ENCODE measurements at places on chromosomes 6 and 20.

DNA sequence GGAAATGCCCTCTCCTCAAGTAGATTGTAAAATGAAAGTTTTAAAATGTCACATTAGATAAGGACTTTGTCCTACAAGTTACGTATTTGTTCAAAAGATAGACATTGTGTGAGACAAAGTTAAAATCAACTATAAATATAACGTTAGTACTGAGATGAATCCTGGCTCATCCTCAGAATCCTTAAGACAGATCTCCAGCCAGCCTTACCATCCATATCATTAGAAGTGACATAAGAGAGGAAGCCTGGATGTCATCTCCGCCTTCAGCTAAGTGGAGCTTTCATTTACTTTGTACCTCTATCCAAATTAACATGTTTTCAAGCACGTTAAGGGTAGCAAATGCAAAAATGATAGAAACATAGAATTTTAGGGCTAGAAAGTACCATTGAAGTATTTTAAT lies 59.1 kb downstream of the SCAF8 start:
- no peak for DNase-seq

GRCh38 chr6:137024237-137024990 lies 20.4 kb downstream of the IL20RA start:
- DNase-seq = no peak

DNA sequence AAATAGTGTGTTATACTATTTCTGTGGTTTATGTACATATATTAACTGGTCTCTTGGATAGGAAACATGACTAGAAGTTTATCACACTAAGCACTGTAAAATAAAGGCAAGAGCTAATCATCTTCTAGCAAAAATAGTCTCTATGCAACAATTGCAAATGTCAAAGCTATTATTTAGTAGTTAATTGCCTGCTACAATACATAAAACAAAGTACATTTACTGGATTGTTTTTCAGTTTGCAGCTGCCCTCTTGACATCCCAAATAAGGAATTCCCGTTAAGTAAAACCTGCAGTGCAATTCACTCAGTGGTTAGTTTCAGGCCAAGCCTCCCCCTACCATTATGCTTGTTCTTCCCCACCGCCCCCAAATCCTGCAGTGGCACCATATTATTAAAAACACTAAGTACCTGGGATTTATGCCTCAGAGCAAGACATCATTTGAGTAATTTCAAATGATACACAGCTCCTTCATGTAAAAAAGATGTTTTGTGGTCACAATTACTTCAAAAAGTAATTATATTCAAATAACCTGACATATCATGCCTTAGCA lies 1.6 kb upstream of the ATP5F1E start:
- DNase-seq = no peak

DNA sequence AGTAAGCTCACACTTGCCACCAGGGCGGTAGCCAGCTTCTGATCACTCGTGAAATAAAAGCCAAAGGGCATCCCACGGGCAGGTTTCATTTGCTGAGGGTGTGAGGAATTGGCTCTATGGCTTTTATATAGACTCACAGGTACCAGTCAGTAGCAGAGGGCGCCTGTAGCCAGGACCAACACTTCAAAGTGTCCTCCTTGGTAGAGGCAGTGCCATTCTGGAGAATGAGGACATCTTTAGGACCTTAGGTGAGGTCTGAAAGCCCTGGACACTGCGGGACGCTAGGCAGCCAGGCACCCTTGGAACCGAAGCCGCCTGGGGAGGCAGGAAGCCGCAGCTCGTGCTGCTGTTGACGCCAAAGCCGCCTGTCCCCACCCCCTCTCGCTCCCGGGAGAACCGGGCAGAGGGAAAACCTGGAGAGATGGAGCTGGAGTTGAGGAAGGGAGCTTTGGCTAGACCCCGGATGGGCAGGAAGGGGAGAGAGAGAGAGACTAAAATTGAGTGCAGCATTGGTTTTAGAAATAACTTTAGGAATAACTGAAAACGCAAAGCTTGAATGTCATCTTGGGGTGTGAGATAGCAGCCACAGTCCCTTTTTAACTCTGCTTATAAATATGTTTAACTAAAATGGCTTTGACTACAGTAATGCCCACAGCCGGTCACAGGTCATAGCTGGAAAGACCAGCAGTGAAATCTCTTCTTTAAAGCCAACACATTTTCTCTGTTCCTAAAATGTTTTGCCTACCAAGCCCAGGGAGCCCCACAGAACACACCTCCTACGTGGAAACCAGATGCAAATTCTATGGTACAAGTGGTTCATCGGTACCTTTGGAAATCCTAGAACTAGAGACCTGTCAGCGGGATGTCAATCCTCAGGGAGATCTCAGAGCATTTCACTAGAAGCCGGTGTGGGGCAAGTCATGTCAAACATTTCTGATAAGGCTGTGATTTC lies 128.5 kb upstream of the CDYL start:
- peak; percentile 16 for DNase-seq

DNA sequence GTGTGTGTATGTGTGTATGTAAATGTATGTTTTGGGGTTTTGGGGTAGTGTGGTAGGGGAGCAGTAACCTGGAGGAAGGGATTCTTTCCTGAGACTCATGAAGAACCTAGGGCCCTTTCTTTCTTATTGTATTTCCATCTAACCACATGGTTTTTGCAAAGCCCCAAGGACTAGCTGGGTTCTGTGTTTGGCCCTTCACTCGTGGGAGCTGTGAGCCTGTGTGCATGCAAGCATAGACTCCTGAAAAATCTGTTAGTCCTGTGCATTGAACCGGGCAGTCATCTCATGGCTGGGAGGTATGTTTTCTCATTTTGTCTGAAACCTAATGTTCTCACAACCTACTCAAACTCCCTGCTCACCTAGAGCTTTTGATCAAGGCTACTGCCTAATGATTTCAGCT lies 219.1 kb downstream of the PHACTR1 start:
- no peak for DNase-seq

DNA sequence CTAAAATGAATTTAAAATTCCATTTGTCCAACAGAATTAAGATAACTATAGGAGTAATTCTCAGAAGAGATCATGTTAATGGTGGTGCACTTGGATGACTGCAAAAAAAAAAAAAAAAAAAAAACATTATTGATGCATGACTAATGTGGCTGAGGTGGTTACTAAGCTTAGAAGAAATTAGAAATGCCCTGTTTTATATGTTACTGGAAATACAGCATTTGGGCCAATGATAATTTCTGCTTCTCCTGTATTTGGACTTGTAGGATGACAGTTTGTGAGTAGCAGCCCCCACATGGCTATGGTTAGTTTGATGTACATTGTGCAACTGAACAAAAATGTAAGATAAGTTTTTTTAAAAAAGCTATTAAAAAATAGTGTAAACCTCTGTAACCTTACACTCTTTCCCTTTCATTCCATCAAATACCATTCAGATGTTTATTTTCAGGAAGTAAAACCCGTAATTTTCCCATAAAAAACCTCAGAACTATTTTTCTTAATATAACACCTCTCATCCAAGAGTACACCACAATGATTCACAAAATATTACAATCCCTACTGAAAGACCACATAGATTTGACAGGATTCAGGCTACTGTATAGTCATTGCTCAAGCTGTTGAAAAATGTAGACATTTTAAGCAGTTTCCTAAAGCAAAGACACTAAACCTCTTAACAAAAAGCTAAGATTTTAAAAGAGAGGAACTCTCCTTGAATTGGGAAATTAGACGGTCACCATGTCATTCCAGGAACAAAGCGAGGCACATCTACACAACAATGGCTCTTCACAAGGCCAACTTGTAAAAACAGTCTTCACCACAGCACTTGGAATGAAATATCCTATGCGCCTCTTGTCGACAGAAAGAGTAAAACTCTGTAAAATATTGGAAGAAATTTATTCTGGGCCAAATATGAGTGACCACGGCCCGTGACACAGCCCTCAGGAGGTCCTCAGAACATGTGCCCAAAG lies 83.0 kb downstream of the WDR27 start:
- no peak for DNase-seq

DNA sequence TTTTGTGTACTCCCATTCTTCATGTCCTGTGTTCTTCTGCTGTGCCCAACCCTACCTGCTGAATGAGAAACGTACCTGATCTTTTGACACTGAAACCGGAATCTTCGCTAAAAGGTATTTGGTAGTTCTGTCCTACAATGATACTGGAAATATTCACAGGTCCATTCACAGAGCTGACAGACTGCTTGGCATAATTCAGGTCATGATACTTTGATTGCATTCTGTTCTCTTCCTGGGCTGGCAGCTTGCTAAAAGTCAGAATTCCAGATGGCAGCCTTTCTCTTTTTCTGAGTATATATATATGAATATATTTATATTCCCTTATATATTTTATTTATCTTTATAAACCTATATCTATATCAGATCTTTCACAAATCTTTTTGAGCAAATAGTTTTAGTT lies 375.1 kb downstream of the PHF3 start:
- no peak for DNase-seq

- DNase-seq = no peak
Measured at GRCh38 chr6:40169878-40170277, 235.6 kb upstream of the MOCS1 start.

- peak; percentile 13 for DNase-seq
Measured at GRCh38 chr6:44662461-44663121, 275.1 kb downstream of the CDC5L start.

DNA sequence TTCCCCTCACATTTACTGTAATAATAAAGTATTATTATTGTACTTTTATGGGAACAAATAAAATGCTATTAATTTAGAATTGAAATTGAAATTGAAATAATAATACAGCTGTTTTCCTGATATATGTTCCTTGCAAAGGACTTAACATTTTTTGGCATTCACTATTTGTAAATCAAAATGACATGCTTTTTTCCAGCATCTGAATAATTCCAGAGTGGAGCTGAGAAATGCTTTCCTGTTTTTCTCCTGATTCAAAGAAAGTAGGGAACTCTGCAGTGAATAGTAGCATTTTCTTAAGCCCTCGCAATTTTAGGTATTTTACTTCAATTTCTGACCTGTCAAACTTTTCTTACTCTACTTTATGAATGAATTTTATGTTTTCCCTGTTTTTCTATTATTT lies 72.1 kb downstream of the PHACTR2 start:
- DNase-seq = no peak

DNA sequence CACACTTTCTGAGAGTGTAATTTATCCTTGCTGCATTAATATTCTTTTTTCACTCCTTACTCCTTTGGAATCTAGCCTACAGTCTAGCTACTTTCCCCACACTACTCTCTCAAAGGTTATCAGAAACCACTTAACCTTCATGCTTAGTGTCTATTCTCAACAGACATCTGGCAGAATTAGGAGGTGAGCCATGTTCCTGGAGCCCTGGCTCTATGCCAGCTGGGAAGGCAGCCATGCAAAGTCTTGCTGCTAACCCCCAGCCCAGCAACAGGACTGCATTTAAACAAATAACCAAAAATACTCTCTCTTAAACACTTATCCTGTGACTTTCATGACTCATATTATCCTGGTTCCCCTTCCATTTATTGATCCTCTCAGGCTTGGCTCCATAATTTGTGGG lies 260.2 kb downstream of the BCKDHB start:
- no peak for DNase-seq

GRCh38 chr6:29516108-29516507 lies 28.4 kb upstream of the MAS1L start:
- no peak for DNase-seq

- no peak for DNase-seq
Measured at GRCh38 chr20:54151075-54151439, 22.7 kb downstream of the CYP24A1 start.

DNA sequence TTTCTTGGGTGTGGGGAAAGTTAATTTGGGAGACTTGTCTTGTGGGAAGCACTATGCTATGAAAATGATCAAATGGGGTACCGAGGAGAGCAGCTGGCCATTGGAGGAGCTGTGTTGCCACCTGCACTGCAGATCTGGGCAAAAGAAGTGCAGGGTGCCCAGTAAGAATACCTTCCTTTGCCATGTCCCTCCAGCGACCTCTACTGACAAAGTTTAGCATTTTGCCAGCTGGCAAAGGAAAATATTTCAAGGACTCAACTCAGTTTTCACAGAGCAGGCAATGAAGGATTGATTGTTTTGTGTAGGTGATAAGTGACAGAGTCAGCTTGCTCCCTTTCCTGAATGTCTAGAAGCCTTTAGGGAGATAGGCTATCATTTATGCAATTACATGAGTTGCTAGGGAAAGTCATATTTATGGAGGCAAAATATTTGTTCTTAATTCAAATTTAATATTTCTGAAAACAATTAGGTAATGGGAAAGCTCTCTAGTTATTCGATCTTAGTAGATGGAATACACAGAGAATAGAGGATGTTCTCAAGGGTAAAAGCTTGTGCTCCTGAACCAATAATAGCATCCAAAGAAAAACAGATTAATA lies 118.4 kb downstream of the FARS2 start:
- DNase-seq = peak; percentile 46

DNA sequence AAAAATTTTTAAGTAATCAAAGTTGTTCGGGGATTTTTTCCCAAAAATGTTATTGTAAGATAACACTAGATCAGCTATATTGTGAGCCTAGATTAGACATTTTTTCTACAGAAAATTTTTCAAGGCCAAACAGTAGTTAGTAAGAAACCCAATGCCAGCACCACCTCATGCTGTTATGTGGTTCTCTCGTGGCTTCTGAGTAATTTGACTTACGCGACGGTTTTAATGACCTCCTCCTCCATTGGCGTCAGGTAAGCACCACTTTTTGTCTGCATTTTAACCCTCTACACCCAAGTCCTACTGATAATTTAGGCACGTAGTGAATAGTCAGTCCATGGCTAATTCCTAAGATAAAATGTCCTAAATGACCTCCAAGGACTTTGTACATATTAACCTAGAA lies 9.7 kb downstream of the RPS6KA2 start:
- no peak for DNase-seq

GRCh38 chr20:6618051-6618450 lies 149.4 kb upstream of the BMP2 start:
- DNase-seq = no peak

- DNase-seq = no peak
Measured at GRCh38 chr6:7196019-7196402, 88.2 kb downstream of the RREB1 start.

DNA sequence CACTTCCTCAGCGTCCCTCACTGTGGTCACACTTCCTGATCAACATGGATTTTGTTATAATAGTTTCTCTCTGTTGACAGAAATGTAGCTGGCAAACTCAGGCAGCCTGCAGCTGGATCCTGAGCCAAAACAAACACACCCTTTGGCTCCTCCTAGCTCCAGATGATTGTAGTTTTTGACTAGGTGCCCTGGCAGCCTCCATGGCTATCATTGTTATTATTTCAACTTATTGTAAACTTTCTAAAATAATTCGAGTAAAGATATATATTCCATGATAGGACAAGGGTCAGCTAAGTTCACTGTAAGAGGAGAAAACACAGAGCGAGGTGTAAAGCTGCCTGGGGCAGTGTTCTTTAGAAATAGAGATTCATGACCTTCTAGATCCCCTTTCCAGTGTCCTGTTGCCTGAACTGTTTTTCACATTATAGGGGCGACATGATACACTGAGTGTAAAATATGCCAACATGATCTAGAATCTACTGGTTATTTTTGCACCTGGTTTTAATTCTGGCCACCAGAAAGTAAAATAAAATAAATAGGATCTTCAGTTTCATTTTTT lies 98.2 kb upstream of the HDGFL1 start:
- DNase-seq = no peak

- no peak for DNase-seq
Measured at GRCh38 chr20:19780261-19780660, 22.2 kb downstream of the RIN2 start.

GRCh38 chr6:16126056-16126455 lies 2.8 kb upstream of the MYLIP start:
- DNase-seq = no peak

GRCh38 chr6:29558439-29559079 lies 973 bp downstream of the UBD start:
- no peak for DNase-seq

All from OCI-LY7 (cell line).